ENCODE measurements at places on chromosomes 13 and 19.
A peak's percentile ranks its signal among the peaks of the same experiment; 100 is the strongest.

GRCh38 chr13:24217601-24218281 lies 57.2 kb downstream of the SPATA13 start:
- DNase-seq, result peak; percentile 47

- DNase-seq, result no peak
These were observed 12.2 kb downstream of the ZNF112 start for GRCh38 chr19:44344255-44344654.

GRCh38 chr19:28523619-28524018 lies 689.3 kb downstream of the UQCRFS1 start:
- no peak for DNase-seq

GRCh38 chr13:113126265-113127150 lies 3.9 kb downstream of the F10 start:
- no peak for DNase-seq

DNA sequence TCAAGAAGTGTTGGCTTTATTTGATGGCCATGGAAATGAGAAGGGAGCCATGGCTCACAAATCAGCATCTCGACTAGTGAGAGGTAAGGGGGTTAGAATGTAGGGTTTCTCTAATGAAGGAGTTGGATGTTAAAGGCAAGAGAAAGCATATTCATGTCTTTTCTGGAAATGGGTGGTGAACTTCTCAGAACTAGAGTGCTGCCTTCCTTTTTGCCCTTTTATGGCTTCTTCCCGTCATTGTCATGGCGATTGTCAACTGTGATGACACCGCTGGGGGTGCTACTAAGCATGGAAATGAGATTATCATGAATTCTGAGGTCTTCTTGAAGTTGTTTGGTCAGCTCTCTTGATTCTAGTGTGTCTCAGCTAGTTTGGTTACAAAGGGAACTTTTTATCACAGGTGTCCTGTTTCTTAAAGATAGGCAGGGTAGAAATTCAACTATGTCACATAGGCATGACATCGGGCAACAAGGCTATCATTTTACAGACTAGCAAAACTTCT lies 180.4 kb downstream of the LIG4 start:
- DNase-seq, result no peak

DNA sequence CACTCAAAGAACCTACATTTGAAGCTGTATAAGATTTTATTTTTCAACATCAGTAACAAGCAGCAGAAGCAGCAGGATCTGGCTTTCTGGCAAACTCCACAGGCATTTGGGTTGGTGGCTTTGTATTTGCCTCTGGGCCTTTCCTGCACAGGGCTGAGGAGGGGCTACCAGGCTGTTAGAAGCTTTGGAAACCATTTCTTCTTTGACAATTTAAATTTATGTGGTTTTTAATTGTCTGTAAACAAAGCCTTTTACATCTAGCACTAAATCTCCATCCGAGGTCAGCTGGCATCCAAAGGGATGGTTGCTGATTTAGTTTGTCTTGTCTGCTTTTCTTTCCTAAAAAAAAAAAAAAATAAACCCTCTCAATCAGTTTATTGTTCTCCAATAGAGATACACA lies 127.5 kb upstream of the OBI1 start:
- no peak for DNase-seq

DNA sequence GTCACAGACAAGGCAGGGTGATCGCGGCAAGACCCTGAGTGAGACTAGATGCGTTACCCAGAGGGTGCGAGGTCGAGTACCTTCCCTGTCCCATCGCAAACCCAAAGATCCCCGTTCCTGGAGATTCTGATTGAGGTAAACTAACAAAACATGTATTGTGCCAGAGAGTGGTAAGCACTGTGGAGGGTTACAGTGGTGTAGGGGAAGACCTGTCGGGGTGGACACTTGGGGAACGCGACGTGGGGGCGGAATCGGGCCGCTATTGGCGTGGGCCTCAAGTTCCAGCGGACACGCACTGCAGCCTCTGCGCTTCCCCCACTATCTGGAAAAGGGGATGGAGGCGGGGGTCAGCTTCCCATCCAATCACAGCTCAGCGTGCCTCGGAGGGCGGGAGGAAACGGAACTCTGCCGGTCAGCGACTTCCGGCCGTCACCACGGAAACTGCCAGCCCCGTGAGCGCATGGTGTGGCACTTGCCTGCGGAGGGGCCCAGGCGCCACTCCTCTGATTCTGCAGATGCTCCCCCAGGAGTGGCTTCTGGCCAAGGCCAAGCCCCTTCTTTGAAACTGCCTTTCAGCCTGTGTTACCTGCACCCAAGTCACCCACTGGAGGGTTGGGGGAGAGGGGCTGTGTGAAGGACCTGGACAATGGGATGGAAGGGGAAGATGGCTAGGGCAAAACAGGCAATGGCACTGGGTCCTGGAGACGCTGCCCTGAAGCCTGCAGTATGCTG lies 1.0 kb upstream of the UBE2M start:
- peak; percentile 89 for DNase-seq

Measured in suppressor macrophage treated with lipopolysaccharide for 1 hour (primary cell).